Transverse colon (tissue), 4 donors: ENCODE measurements at places on chromosomes 13 and 19. TPM values are rescaled to one million over a fixed set of nuclear protein-coding genes. Genes with fewer than 3 reads are reported as not detected.

- DNase-seq = no peak
These were observed 2.8 kb downstream of the MAST1 start for GRCh38 chr19:12841094-12841493.

DNA sequence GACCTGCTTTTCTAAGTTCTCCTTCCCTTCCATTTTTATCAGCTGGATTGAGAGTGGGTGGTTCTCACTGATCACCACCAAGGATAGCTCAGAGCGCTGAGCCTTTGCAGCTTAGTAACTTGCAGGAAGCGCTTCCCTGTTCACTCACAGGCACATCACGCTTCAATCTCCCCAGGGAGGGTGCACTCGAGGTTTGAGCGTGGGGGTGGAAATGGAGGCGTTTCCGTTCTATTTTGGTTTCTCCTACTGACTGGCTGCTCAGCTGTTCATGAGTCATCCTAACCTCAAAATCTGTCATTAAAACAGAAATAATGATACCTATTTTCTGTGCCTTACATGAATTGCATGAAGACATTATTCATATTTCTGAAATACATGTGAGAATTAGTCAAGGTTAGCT, 292.1 kb downstream of the SPRY2 start:
- peak; percentile 59 for DNase-seq

DNA sequence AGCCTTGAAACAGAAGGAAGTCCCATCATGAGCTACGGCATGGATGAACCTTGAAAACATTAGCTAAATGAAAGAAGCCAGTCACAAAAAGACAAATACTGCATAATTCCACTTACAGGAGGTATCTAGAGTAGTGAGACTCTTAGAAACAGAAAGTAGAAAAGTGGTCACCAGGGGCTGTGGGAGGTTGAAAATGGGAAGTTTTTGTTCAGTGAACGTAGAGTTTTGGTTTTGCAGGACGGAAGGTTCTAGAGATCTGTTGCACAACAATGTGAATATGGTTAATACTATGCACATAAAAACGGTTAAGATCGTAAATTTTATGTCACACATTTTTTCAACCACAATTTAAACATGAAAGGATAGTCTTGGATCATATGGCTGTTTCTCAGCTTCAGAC, 11.9 kb upstream of the SLC10A2 start:
- DNase-seq = no peak

The RNF17 gene
- not detected for total RNA-seq

GRCh38 chr13:31175847-31176532, 14.3 kb upstream of the HSPH1 start:
- DNase-seq = no peak

- DNase-seq = no peak
These were observed 9.2 kb upstream of the RASL11A start for GRCh38 chr13:27261396-27261795.

DNA sequence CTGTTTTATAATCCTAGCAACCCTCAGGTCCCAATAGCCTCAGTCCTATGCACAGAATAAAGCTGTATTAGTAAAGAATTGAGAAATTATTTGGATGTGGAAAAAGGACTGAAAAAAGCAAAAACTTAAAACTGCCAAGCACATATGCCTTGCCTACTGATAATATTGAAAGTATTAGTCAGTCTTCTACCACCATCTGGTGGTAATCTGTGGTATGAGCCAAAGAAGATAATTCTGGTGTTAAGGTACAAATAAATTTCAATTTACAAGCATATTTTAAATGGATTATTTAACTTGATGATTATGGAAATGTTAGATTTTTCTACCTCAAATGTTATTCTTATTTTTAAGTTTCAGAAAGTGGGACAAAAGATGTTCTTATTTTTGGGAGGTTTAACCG, 460.3 kb upstream of the KLHL1 start:
- no peak for DNase-seq

- DNase-seq = no peak
These were observed 2.9 kb downstream of the TMPRSS9 start for GRCh38 chr19:2362970-2363300.

DNA sequence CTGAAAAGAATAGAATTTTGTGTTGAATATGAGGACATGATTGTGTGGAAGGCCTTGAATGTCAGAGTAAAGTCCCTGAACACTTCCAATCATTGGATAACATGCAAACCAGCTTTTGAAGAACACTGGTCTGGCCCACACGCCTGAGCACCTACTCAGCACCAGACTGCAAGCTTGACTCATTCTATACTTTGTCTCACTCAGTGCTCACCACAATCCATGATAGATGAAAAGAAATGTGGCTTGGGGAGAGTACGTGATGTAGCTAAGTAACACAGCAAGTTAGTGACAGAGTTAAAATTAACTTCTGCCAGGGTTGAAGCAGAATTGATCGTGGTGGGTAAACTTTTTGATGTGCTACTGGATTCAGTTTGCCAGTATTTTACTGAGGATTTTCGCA, 12.0 kb downstream of the DLEU7 start:
- DNase-seq = no peak

The CD70 gene
- total RNA-seq = not detected

DNA sequence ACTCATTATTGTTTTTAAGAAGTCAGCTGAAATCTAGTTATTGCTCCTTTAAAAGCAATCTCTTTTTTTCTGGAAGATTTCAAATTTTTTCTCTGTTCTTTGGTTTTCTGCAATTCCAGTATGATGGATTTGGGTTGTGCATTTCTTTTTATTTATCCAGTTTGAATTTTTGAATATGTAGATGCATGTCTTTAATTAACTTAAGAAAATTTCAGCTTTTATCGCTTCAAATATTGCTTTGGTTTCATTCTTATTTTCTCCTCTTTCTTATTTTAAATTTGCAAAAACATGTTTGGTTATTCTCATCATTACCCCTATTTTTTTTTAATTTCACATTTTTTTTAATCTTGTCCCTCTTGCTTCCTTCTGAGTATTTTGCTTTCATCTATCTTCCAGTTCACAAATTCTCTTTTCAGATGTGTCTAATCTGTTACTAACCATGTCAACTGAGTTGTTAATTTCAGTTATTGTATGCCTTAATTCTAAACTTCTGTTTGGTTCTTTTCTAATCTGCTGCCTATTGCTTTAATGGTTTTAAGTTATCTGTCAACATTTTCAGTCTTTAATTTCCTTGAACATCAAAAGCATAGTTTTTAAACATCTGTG, 56.8 kb downstream of the RAP2A start:
- DNase-seq = no peak

- peak; percentile 26 for DNase-seq
These were observed 29.4 kb upstream of the NDFIP2 start for GRCh38 chr13:79451500-79451962.

DNA sequence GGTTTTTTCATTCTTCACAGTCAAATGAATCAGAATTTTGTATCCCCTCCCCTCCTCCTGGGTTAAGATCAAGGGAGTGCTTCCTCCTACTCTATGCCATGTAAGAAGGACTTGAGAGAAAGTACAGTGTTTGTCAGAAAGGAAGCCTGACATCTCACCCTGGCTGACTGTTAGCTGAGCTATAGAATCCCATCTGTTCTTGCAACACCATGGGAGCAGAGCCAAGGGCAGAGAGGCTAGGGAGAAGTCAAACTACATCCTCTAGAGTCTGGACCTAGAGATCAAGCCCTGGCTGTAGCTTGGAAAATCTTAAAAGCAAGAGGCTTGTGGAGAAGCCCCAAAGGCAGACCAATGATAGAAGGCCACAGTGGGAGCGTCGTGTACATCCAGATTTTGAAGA, 145.9 kb downstream of the OLFM4 start:
- no peak for DNase-seq

The ADGRE3 gene
- total RNA-seq = not detected
